ENCODE measurements at places on chromosomes 5 and 9.

GRCh38 chr5:37640088-37640487, 199.8 kb downstream of the GDNF start:
- DNase-seq = no peak

DNA sequence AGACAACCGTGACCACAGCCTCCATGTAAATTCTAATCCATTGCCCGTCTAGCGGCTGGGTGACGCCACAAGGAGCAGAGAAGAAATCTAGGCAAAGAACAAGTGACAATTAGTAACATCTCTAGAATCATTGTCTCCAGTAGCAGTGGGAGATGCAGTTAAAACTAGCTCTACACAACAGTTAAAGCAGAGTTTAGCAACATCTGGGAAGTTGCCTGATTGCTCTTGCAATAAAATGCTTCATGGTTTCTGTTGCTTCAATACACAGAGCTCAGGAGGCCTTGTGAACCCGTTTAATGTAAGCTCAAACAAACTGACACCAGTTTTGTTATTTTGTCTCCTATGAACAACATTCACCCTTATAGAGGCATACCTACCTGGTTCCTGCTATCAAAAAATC, 369.8 kb upstream of the PDE4D start:
- DNase-seq = peak; percentile 58

DNA sequence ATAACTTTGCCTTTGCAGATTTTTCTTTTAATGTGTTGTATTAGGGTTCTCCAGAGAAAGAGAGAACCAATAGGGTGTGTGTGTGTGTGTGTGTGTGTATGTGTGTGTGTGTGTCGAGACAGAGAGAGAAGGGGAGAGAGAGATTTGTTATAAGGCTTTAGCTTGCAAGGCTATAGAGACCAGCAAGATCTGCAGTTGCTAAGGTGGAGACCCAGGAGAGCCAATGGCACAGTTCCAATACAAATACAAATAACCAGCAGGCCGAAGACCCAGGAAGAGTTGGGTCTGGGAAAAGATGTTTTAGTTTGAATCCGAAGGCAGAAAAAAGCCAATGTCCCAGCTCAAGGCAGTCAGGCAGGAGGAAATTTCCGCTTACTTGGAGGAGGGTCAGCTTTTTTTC, 23.0 kb downstream of the TMOD1 start:
- DNase-seq = no peak

GRCh38 chr9:121353241-121354061, 16.6 kb downstream of the STOM start:
- DNase-seq = no peak

DNA sequence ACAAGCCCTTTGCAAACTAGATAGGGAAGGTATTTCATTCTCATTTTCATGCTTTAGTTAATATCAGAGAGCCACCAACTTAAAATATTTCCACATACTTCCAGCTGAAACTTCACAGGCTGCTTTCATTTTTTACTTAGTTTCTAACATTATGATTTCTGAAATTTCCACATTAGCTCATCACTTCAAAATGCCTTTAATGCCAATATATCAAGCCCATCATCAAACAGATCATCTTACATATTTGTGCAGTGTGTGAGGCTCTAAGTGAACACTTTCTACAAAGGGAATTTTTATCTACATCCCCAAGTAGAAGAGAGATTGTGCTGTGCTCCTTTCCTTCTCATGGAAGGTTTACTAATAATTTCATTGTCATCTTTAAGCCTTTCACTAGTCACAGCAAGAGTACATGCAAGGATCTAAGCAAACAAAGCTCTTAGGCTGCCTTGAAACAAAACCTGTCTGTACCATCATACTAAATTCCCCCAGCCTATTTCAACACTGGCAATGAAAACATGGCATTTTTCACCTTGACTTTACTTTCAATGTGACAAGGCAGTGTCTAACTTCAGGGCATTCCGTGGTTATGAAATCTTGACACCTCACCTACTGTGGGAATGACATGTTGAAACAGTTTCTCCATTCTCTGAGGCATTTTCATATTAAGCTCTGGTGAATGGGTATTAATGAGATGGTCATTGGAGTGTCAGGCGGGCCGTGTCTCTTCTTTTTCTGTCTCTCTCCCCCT, 45.4 kb downstream of the PPP2R2B start:
- DNase-seq = no peak

- DNase-seq = peak; percentile 13
Measured at GRCh38 chr5:53613536-53613935, 53.1 kb downstream of the NDUFS4 start.

DNA sequence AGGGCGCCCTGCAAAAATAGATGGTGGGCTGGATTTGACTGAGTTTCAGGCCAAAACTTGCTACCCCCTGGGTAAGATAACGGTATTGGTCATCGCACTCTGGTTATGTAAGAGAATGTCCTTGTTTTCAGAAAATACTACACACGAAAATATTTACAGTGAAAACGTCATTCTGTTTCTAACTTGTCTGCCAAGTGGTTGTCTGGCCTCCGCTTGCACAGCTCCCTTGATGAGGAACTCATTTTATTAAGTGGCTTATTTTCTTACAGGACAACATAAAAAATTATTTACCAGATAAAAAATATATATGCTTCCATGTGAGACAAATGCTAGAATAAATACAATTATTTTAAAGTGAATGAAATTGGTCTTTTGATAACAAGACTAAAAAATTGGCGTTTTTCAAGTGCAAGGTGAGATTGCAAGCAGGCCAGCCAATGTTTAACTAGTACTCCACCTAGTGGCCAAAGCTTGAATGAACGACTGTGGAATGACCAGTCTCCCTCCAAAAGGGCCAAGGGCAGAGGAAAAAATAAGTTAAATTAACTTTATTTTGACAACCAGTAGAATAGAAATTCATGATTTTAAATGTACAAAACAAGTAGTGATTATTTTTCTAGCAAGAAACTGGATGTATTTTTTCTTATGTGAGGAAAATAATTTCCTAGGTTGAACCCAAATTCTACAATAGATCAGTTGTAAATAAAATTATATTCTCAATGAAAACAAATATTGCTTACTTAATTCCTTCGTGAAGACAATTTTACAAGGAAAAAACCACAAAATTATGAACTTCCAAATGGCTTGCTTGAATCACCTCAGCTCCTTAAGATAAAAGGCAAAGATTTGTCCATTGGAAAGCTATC, 93.2 kb downstream of the ZFAND5 start:
- DNase-seq = peak; percentile 54

DNA sequence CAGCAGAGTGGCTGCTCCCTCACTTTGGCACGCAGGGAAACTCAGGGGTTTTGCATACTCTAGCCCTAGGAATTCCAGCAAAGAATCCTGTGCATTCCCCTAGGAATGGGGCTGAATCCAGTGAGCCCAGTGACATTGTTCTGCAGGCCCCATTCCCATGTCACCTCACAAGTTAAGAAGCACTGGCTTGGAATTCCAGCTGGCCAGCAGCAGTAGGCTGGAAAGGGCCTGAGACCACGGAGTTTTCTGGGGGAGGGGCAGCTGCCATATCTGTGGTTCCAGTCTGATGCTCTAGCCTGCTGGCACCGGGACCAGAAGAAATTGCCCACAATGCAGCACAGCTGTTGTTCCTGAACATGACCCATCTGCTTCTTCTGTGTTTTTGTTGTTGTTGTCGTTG, 217.6 kb upstream of the DMRTA1 start:
- DNase-seq = no peak

- DNase-seq = peak; percentile 20
Measured at GRCh38 chr5:35484241-35484640, 133.4 kb upstream of the SPEF2 start.

GRCh38 chr5:138844125-138844461, 31.0 kb downstream of the LRRTM2 start:
- no peak for DNase-seq

- no peak for DNase-seq
Measured at GRCh38 chr5:91180506-91180905, 202.6 kb downstream of the ARRDC3 start.

DNA sequence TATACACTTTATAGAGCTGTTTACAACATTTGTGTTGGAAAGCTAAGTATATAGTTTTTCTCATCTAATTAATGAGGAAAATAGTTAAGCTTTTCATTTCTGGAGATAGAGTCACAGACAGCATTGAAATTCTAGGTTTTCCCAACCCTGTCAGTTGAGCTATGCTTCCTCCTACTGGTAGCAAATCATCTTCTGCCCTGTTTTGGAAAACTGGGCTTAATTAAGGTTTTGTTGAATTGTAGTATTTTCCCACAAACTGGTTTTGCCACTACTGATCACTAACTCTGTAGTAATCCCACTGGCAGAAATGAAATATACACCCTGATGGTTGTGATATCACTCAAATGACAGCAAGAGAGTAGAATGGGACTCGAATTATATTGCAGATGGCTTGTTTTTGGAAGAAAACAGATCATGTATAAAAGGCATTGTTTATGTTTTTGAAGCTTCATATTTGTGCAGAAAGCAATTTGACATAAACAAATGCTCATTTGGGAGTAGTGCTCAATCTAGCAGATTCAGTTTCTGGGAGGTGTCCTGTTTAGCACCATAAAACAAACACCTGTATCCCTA, 46.6 kb downstream of the CD180 start:
- peak; percentile 5 for DNase-seq

- no peak for DNase-seq
Measured at GRCh38 chr9:105958587-105958986, 264.2 kb downstream of the TMEM38B start.

- DNase-seq = no peak
Measured at GRCh38 chr9:95521699-95522098, 4.9 kb upstream of the PTCH1 start.

- no peak for DNase-seq
Measured at GRCh38 chr5:143229896-143230675, 173.4 kb downstream of the NR3C1 start.

DNA sequence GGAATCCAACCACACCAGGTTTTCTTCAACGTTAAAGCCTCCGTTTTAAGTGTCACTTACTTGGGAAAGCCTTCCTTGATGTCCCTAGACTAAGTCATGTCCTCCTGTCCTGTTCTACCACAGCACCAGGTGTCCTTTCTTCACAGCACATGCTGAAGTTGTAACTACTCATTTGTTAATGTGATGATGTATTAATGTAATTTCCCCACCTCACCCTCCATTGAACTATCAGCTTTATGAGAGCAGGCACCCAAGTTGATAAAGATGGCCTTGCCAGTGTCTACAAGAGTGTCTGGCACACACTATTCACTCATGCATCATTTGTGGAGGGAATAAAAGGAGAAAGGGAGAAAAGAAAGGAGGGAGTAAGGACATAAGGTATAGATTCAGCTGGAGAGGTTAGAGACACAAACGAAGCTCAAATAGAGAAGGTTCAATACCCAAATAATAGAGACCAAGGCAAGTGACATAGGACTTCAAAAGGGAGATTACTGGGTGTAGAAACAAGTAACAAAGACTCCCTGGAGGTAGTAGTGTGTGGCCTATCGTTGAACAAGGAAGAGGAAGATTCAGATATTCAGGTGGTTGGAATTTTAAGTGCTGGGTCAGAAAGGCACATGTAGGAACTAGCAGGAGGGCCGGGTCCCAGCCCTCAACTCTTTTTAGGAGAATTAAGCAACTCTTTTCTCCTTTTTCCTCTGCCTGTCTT, 6.6 kb downstream of the ITK start:
- no peak for DNase-seq

DNA sequence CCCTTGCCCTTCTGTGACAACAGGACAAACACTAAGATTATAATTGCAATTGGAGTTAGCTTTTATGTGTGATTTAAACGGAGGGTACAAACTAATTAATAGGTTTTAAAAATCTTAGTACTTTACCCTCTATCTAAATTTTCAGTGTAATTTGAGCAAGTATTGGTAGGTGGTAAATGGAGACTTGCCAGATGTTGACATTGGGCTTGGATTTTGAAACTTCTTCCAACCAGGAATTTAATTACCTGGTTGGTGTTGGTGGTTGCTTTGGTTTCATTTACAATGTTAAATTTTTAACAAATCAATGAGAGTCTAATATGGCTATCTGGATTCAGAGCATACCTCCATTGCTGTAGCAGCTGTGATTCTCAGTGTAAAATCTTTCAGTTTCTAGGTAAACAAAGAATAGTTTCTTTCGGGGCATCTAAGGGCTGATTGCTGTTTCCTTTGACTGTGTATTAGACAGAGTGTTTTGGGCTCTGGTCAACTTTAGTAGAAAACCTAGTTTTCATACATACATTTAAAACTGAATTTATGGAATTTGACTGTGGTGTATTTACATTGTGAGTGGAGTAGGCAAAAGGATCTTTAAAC, 1.9 kb downstream of the DAPK1 start:
- DNase-seq = no peak

- DNase-seq = peak; percentile 76
Measured at GRCh38 chr9:78121488-78121887, 89.9 kb upstream of the GNAQ start.

- no peak for DNase-seq
Measured at GRCh38 chr5:53378590-53379247, 101.7 kb upstream of the FST start.

DNA sequence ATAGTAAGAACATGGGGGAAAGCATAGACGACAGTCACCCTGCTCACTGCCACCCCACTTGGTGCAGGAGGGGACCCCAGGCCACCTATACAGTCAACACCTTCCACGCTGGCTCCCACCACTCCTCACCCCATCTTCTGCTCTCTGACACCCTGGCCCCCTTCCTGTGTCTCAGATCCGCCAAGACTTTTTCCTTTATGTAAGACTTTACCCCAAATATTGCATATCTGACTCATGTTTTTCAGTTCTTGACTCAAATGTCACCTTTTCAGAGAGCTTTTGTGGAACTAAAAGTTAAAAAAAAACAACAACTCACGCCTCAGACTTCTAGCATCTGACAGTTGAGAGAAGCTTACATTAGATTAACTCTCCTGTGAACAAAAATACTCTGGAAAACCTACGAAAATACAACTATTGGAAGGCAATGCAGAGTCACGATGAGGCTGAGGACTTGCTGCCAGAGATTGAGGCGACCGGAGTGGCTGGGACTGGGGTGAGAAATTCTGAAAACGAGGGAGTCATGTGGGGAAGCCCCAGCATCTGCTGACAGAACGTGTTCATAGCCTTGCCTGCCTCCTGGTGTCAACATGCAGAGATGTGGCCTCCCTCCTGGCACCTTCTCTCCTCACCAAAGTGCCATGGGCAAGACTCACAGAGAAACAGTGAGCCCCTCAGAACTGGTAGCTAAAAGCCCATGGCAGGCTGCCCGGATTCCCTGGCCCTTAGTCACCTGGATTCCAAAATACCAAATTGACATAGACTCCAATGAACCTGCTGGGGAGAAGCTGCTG, 22.4 kb upstream of the FCN2 start:
- DNase-seq = no peak

DNA sequence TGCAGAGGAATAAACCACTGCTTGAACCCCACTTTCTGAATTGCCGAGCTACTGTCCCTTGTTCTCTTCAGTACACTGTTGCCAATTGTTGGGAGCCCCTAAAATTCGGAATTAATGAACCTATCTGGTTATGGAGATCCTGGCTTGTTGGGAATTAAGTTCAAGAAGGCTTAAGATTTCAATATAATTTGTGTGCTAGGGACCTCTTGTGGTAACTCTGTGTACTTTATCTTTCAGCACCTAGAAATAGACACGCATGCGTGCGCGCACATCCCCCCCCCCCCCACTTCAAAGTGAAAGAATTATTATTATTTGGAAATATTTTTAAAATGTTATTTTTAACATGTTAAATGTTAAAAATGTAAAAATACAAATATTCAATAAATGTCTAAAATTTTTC, 53.3 kb upstream of the FAM169A start:
- DNase-seq = peak; percentile 39

Data from AML-193 (cell line).